ENCODE measurements at places on chromosomes 2 and 18.

DNA sequence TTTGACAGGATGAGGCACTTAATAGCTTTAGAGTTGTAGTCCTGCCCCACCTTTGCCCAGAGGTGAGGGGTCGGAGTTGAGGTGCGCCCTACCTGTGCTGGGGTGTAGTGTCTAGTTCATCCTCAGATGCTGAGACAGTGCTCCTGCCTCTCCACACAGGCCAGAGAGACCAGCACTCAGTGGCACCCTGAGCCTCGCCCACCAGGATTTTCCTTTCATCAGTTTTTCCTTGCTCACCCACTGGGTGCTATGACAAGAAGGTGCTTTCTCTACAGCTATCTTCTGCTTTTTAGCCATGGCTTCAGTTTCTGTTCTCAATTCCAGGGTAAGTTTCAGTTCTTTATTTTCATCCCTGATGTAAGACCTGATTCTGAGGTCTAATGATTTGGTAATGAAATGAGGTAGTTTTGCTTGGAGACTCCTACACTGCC, 16.8 kb upstream of the TMEM131 start:
- no peak for DNase-seq

GRCh38 chr2:227462462-227462951, 9.4 kb upstream of the AGFG1 start:
- no peak for DNase-seq

DNA sequence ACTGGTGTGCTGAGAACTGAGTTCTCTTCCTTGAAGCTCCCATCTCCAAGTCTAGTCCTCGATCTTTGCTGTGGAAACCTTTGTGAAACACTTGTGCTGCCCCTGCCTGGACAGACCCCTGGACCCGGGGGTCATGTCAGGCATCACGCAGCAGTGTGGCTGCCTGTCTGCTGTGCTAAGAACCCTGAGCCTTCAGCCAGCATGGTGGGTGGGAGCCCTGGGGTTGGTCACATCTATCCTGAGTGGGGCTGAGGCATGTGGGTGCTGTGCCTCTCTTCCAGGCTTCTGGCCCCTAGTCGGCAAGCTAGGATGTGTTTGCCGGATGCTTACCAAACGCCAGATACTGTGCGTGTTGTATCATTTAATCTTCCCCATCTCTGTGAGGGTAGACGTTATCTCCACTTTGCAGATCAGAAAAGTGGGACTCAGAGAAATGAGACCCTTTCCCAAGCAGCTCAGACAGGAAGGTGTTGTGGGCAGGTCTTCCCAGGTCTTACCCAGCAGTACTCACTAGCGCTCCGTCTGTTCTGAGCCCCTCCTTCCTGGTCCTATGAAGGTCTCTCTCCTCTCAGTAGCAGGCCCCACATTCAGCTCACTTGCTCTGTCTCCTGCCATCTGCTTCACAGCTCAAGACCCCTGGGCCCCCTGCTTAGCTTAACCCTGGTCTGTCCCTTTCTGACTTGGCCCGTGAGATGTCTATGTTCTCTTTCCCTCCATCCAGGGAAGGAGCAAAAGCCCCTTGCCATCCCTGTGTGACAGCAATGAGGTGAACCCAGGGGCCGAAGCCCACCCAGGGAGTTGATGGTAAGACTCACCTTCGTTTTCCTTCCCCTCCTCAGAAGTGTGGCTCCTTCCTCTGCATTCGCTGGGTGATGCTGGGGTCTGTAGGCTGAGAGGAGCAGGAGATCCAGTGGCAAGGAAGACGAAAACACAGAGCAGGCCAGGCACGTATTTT, 242.8 kb downstream of the FAM210A start:
- DNase-seq, result no peak

DNA sequence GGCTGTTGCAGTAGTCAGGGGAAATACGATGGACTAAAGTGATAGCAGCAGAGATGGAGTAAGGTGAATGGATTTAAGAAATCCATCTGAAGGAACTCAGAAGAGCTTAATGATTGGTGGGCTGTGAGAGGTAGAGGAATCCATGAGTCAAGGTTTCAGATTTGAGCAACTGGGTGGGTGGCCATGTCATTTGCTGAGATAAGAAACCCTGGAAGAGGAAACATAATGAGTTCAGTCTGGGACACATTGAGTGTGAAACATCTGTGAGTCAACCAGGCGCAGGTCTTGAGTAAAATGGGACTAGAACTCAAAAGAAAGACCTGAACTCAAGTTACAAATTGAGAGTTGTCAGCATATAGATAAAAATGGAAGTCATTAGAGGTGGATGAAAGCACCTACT, 19.7 kb upstream of the ASNSD1 start:
- no peak for DNase-seq

GRCh38 chr18:13378150-13378549, 159.6 kb downstream of the LDLRAD4 start:
- no peak for DNase-seq

GRCh38 chr2:64730551-64731262, 77.0 kb upstream of the SERTAD2 start:
- DNase-seq, result peak; percentile 53

DNA sequence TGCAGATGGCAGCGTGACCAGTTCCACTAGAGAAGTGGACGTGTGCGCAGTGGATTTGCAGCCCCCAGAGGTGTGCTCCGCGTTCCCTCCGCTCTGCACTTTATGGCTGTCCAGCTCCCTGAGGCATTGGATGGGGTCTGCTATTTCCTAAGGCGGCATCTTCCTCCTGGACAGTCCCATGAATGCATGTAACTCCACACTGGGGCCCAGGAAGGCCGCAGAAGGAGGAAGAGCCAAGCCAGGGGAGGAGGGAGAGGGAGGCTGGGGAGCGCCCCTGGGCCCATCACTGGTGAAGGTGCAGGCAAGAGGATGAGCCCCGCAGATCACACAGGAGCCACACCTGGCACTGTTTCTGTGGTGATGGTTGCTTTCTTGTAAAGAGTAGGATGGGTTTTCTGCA, 99.1 kb downstream of the PTGR3 start:
- no peak for DNase-seq

GRCh38 chr2:215707608-215708007, 271.7 kb upstream of the FN1 start:
- no peak for DNase-seq

DNA sequence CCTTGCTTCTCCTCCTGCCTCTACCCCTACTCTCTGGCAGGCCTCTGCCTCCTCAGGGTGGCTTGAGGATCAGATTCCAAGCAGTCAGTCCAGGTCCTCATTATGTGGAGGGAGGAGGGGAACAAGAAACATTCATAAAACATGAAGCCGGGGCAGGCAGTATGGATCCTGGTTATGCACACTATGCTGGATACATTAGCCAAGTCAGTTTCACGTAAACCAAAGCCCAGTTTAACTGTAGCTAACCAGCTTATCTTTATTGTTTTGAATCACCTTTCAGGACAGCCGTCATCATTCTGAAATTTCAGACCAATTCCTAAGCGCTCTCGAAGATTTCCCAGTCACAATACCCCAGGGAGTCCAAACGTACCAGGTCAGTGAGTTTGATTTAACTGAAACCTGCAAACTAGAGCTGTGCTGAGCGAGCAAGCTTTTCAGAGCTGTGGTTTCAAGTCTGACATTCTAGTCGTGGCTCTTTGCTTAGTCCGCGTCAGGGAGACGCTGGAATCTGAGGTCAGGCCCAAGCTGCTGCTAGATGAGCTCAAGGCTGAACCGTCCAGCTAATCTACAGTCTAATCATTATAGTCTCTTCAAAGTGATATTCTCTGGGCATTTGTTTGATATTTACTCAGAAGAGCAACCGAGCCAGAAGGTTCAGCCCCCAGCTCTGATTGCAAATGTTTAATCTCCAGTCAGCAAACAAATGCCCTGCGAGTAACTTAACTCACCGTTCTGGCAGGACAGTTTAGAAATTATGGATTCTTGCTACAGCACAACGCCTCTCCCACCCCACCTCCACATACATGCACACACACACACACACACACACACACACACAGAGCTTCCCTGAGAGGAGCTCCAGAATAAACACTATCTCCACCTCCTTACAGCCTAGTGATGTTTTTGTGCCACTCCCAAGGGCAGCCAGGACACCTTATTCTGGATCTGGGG, 63.8 kb upstream of the BZW1 start:
- DNase-seq, result no peak

GRCh38 chr2:26212011-26212410, 32.4 kb downstream of the HADHA start:
- no peak for DNase-seq

DNA sequence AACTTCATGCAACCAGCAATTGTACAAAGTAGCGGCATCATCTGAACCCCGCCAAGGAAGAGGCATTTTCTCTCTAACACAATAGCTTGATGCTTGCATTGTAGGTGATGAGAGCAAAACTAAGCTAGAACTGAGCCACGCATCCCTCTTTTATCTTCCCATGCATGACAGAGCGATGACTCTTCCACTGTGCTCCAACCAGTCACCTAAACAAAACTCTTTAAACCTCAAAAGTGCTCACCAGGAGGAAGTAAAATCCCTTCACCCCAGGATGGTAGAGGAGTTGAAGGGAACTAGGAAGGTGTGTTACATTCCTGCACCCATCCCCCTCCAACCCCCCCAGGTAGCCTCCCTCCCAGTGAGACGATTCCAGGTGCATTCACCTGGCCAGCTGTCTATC, 59.7 kb upstream of the SALL3 start:
- no peak for DNase-seq

DNA sequence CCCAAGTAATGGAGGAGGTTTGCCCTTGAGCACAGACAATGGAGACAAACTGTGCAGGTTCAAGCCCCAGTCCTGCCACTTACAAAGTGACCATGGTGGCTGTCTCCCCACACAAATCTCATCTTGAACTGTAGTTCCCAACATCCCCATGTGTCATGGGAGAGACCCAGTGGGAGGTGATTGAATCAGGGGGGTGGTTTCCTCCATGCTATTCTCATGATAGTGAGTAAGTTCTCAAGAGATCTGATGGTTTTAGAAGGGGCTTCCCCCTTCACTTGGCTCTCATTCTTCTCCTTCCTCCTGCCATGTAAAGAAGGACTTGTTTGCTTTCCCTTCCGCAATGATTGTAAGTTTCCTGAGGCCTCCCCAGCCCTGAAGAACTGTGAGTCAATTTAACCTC, 225.4 kb downstream of the TXNL1 start:
- no peak for DNase-seq

- no peak for DNase-seq
These were observed 11.8 kb downstream of the NDUFA10 start for GRCh38 chr2:240013343-240013742.

DNA sequence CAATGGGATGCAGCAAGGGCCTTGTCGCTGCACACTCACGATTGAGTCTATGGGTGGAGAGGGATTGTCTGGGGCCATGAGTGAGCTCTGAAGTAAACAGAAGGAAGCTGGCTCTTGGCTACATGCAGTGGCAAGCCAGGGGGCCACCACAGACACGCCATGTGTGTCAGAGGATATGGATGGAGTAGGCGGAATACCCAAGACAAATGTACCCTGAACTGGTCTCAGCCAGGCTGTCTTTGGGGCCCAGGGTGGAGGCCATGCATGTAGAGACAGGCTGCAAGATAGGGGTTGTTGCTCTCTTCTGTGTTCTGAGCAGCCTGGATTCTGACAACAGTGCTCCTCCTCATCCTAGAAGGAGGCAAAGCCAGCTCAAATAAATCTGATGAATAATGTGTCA, 24.0 kb upstream of the ITGA6 start:
- no peak for DNase-seq

DNA sequence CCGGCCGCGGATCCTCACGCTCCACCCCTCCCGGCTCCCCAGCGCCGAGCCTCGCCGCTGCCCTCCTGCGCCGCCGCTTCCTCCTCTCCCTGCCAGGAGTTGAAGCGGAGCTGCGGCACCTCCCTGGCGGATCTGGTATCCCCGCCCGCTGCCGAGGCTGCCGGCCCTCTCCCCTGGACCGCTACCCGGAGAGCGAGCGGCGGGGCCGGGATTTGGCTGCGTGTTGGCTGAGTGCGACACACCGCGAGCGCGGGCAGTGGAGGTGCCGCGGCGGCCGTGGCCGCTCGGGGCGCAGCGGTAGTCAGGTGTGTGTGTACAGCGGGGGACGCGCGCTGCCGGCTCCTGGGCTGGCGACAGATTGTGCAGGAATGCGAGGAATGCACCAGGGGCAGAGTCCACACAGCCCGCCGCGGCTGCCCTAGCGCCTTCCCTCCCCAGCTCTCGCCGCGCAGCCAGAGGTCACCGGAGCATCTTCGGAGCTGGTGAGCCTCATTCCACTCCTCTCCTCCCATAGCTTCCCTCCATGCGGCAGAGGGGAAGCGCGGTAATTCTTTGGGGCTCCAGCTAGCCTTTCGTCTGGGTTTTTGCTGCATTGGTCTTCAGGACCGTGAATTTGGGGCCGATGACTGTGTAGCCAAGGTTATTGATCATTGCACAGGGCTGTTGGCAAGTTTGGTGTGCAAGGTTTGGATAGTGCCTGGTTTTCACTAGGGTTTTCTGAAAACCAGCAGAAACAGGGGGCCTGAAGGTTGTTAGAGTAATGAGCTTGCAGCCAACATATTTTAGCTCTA, 1.3 kb downstream of the PKP4 start:
- DNase-seq, result peak; percentile 37

DNA sequence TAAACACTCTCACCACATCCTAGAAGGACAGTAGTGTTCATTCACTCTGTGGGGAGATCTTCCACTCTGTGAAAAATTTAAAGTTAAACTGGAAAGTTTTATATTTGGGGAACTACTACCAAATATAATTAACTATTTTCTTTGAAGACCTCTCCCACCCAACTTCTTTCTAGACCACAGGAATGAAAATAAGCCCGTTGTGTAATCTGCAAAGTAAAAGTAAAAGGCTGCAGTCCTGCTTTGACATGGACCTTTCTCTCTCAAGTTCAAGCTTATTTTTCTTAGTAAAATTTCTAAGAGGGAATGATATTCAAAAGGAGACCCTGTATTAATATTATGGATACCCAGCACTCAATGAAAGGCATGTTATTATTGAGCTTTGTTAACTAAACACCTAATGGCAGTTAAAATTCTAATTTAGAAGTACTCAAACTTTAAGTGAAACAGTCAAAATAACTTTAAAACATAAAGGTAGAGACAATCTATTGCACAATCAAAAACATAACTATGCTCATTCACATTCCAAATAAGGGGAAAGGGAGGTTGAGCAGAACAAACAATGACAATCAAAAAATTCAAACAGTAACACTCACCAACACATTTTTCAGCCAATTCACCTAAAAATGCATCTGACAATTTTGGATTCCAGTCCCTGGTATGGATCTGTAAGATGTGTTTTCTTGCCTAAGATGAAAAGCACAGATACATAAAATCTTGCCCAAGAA, 98.5 kb downstream of the ATAD2B start:
- no peak for DNase-seq

DNA sequence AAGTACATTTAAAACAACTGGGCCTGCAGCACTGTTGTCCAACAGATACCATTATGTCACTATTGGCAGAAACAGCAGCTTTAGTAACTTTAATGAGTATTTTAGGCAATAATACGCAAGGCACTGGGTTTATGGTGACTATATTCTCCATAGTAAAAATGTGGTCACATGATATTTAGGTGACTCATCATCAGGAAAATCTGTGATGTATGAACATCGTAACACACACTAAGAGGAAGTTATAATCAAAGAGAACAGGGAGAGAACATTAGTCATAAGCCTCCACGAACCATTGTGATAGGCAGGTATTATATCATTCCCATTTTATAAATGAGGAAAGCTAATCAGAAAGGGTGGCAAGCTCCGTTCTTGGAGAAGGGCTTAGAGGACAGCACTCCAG, 36.9 kb downstream of the RAPH1 start:
- no peak for DNase-seq

Data from gastrocnemius medialis (tissue), 4 donors.